ENCODE measurements at places on chromosomes 7 and 10. TPM values are rescaled to one million over a fixed set of nuclear protein-coding genes. Genes with fewer than 3 reads are reported as not detected.

- DNase-seq, result no peak
Measured at GRCh38 chr7:142356166-142356565, 98.3 kb upstream of the PRSS58 start.

DNA sequence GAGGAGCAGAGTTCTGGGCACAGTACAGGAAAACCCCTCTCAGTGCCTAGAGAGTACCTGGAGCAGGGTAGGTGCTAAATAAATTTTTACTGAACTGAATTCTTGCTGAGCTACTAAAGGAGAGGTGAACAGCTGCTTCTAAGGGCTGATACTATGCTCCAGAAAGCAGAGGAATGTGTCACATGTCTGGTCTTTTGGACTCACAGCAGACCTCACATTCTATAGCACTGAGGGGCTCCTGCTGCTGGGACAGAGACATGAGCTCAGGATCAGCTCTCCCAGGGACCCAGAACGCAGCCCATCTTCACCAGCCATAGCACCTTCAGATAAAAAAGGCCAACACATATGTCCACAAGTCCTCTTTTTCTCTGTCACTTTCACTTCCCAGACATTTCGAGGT, 133.0 kb upstream of the KLF14 start:
- no peak for DNase-seq

GRCh38 chr10:113087165-113088029, 137.3 kb downstream of the TCF7L2 start:
- peak; percentile 99 for DNase-seq

GRCh38 chr7:102106625-102107024, 180.0 kb upstream of the SH2B2 start:
- DNase-seq, result no peak

- DNase-seq, result no peak
Measured at GRCh38 chr10:125578658-125579315, 104.2 kb downstream of the TEX36 start.

DNA sequence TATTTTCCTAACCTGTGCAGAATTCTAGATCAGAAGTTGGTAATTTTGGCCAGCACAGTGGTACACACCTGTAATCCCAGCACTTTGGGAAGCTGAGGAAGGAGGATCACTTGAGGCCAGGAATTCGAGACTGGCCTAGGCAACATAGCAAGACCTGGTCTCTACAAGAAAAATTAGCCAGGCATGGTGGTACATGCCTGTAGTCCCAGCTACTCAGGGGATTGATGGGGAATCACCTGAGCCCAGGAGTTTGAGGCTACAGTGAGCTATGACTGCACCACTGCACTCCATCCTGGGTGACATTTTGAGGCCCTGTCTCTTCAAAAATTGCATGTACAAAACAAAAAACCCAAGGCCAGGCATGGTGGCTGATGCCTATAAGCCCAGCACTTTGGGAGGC, 8.6 kb downstream of the PGAM1 start:
- DNase-seq, result no peak

GRCh38 chr7:13416071-13416470, 573.4 kb downstream of the ETV1 start:
- DNase-seq, result no peak

GRCh38 chr10:124697837-124698544, 46.2 kb downstream of the FAM53B start:
- DNase-seq, result no peak

GRCh38 chr10:115846528-115846927, 426.5 kb downstream of the GFRA1 start:
- no peak for DNase-seq

- DNase-seq, result no peak
Measured at GRCh38 chr7:45586542-45587520, 12.7 kb downstream of the ADCY1 start.

- no peak for DNase-seq
Measured at GRCh38 chr10:96752375-96752774, 32.1 kb upstream of the PIK3AP1 start.

- DNase-seq, result no peak
Measured at GRCh38 chr7:51010534-51010933, 227.8 kb upstream of the GRB10 start.

DNA sequence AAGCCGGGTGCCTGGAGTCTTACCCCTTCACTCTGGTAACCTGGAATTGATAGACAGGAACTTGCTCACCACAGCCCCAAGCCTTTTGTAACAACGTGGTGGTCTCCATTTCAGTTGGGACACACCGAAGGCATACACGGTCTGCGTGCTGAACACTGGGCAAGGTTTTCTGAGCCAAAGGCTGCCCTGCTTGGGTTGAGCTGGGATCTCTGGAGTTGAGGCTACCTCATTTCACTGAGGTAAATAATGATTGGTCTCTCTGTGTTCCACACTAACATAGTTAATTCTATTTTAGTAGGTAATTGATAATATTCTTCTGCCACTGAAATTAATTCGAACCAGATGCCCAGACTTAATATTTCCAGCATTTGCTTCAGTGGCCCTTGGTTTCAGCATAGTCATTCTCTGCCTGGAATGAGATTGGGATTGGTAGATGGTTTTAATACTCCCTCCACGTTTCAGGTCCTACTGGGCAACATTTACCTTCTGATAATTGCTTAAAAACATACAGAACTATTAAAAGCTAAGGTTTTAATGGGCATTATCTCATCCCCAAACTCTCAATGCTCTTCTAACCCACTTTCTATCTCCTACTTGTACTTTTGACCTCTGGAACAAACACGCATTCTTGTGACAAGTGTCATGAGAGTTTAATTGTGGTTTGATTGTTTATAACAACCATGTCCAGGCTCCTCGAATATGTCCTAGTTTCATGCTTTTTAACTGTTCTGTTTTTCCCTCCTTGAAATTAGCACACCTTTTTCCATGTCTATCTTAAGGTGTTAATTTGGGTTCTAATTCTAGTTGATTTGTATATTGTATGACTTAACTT, 202.3 kb upstream of the KLF6 start:
- no peak for DNase-seq

DNA sequence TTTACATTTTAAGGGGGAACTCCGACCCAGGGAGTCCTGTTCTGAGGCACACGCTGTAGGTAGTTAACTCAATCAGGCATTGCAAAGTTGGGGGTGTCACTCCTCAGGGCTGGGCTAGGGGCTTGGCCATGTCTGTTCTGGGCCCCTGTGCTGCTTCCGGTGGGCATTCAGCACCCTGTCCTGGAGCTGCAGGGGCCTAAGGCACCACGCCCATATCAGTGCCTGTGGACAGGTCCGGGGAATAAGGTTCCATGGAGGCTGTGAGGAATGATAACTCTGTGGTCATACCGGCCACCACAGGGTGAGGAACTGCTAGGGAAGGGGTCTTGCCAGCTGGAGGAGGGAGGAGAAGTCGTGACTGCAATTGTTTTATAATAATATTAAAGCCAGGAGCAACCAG, 539.1 kb upstream of the FOXK1 start:
- DNase-seq, result no peak

DNA sequence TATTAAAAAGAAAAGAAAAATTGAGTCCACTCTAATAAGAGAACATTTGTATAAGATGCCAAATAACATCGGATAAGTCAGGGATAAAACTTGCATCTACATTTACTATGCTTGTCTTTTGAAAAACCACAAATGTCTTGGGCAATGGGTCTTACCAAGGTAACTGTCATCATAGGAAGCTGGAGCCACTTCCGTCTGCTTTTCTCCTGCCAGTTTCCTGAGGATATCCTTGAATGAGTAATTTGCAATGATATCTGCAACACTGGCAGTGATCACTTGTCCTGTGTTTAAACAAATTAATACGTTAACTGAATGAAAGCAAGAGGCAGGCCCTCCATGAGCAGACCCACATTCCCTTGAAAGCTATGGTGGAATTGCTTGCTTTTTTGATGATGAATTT, 47.3 kb downstream of the ITGA8 start:
- DNase-seq, result no peak

DNA sequence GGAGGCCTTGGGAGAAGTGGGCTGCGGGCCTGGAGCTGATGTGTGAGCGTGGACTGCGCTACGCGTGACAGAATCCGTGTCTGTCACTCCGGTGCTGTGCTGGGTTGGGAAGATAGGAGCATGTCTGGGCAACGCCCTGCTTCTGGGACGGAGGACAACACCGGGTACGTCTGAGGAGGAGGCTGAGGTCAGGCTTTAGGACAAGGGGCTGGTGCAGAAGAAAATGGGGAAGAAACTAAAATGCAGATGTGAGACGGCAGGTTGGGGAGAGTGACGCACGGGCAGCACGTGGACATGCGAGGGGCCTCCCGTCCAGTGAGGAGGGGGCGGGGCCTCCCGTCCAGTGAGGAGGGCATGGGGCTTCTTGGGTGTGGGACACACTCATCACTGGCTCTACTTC, 207.4 kb downstream of the DNAJB6 start:
- no peak for DNase-seq

DNA sequence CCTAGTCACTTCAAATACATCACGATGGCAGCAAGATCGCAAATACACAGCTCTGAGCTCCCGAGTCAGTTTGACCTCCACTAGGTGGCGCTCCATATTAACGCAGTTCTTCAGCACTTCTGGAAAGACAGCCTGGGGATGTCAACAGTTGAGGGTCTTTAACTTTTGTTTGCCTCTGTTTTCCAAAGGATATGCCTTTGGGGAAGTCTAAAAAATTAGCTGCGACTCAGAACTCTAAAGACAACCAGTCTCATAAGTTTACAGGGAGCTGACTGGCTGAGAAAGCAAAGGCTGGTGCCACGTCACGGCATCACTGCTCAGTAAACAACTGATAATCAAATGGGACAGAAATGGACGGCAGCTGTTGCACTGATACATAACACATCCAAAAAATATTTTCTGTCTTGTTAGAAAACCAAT, 458.8 kb downstream of the SORCS1 start:
- DNase-seq, result peak; percentile 52

DNA sequence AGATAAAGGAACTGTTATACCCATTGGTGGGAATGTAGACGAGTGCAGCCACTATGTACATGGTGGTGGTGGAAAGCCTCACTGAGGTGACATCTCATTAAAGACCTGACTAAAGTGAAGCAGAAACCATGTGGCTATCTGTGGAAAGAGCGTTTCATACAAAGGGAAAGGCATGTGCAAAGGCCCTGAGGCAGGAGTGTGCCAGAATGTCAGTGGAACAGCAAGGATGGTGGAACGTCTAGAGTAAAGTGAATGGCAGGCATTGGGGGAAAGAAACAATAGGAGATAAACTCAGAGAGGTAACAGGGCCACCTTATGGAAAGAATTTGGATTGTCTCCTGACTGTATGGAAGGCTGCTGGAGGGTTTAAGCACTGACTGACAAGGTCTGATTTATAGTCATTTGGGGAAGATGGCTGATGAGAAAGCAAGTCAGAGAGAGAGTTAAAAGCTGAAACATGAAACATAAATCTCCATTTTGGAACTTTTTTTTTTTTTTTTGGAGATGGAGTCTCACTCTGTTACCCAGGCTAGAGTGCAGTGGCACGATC, 245.7 kb downstream of the STK31 start:
- DNase-seq, result no peak

DNA sequence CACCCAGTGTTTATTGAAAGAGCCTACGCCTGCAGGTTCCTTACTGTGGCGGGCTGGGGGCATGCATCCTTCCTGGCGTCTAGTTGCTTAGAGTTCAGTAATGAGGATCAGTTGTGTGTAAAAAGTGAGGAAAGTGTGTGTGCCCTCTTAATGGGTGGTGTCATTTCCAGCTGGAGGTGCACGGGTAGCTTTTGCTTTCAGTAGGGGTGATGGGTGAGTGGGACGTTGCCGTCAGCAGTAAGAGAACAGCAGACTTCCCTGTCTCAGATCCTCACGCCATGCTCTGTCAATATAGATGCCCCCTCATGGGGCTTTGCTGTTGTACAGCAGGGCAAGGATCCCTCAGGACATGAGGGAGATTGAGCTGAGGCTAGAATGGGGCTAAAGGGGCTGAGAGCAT, 352.6 kb upstream of the GALNT17 start:
- DNase-seq, result no peak

DNA sequence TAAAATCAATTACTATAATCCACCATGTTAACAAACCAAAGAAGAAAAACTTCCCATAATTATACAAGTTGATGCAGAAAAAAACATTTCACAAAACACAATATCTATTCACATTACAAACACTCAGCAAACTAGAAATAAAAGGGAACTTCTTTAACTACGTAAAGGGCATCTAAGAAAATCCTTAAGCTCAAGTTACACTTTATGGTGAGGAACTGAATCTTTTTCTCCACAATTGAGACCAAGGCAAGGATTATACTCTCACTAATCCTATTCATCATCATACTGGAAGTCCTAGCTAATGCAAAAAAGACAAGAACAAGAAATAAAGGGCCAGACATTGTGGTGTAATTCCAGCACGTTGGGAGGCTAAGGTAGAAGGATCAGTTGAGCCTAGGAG, 159.9 kb downstream of the ZNF365 start:
- no peak for DNase-seq

- DNase-seq, result no peak
Measured at GRCh38 chr10:56823849-56824248, 462.8 kb upstream of the ZWINT start.

DNA sequence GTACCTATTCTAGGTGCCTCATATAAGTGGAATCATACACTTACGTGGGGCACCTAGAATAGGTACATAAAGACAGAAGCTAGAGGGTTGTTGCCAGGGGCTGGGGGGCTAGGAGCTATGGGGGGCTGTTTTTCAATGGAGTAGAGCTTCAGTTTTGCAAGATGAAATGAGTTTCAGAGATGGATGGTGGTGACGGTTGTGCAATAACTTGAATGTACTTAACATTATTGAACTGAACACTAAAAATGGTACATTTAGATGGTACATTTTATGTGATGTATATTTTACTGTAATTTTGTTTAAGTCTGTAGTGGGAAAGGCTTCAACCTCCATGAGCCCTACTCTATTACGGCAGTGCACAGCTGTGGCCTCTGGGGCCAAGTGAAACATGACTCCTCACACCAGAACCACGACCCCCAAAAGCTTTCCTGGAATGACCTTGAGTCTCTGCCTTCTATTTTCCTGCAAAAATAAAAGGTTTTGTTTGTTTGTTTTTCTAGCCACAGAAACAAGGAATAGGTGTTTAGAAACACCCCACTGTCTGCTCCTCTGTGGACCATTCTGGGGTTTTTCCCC, 147.3 kb upstream of the PLXNA4 start:
- DNase-seq, result no peak

GRCh38 chr7:90210981-90211380, 559 bp upstream of the STEAP2 start:
- DNase-seq, result no peak

DNA sequence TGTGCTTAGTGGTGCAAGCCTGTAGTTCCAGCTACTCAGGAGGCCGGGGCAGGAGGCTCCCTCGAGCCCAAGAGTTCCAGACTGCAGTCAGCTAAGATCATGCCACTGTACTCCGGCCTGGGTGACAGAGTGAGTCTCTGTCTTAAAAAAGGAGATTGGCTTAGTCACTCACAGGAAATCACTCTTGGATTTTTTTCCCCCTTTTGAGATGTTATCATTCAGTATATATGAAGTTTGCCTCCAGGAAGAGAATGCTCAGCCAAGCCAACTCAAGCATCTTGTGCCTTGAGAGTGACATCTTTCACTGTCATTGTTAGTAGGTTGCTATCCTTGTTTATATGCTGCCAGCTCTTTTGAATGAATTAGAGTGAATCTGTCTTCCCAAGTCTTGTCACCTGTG, 28.0 kb downstream of the NIPSNAP2 start:
- no peak for DNase-seq

- no peak for DNase-seq
Measured at GRCh38 chr7:91344911-91345310, 80.7 kb downstream of the FZD1 start.

The ITPRID1 gene
- total RNA-seq, result not detected

The ZPBP gene
- not detected for total RNA-seq

The WNT2 gene
- total RNA-seq, result 2.5 TPM

The POLR1F gene
- total RNA-seq, result 42.3 TPM

The IL15RA gene
- total RNA-seq, result 1.1 TPM

The OPN4 gene
- not detected for total RNA-seq

The ASL gene
- 37.4 TPM for total RNA-seq

The ETV1 gene
- total RNA-seq, result 4.7 TPM

The FAM25C gene
- not detected for total RNA-seq

The FRMPD2 gene
- not detected for total RNA-seq

The PPP3CB gene
- total RNA-seq, result 25.1 TPM
